NB4 (cell line): ENCODE measurements at places on chromosomes 7 and 10.

DNA sequence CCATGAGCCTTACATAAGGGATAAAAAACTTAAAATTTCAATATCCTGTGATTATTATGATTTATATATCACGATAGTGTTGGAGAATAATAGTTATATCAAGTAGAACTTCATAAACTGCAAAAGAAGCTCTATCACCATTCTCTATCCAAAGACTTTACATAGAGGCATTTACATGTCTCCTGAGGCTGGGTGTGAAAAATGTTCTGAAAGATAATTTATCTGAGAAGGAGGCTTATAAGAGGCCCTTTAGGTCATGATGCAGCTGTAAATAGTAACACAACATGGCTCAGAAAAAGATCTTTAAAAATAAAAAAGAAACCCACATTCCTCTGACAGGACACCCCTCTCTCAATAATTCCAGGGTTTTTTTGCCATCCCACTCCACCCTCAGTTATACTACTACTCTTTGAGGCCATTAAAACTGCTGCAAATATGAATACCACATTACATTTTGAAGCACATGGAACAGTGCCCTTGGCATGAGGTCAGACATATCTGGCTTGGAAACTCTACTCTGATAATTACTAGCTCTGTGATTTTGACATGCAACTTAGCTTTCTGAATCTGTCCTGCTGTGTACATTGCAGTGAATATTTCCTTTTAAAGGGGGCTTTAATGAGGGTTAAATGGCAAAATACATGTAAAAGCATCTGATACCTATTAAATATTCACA, 55.5 kb downstream of the SLC16A12 start:
- no peak for DNase-seq

DNA sequence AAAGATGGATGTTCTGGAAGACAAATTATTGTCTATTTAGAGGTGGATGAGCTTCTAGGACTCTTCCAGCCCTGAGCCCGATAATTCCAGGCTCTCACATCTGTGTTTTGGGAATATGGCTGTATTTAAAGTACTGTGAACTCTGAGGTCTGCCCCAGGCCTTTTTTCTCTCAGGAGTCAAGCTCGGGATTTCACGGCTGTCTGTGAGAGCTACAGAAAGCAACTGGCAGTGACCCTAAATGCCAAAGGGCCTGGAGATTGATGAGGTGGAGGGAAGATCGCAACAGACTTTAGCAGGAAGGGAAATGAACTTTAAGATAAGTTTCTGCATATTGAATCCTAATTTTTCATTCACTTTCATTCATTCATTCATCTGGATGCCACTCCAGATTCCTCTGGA, 51.0 kb upstream of the COL13A1 start:
- no peak for DNase-seq

- DNase-seq, result no peak
Observed at GRCh38 chr7:19701471-19701870, 7.4 kb downstream of the POLR1F start.

DNA sequence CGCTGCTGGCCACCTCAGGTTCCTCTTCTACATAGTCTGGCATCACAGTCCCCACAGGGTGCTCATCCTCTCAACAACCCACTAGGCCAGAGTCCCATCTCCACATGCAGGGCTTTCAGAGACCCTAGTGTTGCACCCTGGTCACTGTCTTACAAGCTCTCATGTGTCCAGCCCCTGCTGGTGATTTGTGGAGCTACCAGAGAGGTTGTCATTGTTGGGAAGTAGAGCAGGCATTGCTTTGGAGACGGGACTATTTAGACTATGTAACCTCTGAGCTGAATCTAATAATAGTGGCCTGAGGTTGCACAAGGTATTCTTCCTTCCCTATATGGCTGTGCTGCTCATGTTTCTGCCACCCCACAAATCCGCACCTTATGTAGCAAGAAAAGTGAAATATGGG, 135.3 kb upstream of the VWC2 start:
- peak; percentile 28 for DNase-seq

- DNase-seq, result no peak
Observed at GRCh38 chr7:7323352-7323751, 141.0 kb downstream of the C1GALT1 start.

GRCh38 chr7:150955519-150956394, 22.4 kb downstream of the KCNH2 start:
- peak; percentile 88 for DNase-seq

DNA sequence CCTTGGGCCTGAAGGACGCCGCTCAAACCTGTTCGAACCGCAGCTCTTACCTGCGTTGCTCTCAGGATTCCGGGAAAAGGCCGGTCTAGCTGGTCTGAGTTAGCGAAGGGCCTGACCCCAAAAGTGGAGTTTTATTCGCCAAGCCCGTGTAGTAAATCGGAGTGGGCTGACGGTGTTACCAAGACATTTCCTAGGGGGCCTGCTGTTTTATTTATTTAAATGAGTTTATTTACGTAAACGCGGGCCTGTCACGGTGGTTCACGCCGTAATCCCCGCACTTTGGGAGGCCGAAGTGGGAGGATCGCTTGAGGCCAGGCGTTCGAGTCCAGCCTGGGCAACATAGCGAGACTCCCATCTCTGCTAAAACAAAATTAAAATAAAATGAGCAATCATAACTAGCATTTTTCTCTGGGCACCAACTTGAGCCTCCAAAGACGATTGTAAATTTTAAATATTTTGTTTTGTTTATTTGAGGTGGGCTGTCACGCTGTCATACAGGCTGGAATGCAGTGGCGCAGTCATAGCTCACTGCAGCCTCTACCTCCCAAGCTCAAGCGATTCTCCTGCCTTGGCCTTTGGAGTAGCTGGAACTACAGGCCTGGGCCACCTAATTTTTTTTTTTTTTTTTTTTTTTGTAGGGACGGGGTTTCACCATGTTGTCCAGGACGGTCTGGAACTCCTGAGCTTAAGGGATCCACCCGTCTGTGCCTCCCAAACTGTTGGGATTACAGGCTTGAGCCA, 903 bp downstream of the ZNF655 start:
- DNase-seq, result no peak

GRCh38 chr7:154744256-154744860, 258.6 kb downstream of the PAXIP1 start:
- peak; percentile 50 for DNase-seq

DNA sequence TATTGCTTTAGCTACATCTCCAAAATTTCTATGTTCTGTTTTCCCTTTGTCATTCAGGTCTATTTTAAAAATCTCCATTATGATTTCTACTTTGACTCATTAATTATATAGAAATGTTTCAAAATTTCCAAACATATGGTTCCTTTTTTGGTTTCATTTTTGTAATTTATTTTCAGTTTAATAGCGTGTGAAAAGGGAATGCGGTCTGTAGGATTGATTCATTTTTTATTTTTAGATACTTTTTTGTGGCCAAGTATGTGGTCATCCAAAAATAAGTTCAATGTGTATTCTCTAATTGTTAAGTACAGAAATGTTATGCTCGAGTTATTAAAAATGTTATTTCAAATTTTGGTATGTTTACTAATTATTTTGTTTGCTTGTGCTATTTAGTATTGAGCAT, 72.5 kb upstream of the ANKRD1 start:
- no peak for DNase-seq

DNA sequence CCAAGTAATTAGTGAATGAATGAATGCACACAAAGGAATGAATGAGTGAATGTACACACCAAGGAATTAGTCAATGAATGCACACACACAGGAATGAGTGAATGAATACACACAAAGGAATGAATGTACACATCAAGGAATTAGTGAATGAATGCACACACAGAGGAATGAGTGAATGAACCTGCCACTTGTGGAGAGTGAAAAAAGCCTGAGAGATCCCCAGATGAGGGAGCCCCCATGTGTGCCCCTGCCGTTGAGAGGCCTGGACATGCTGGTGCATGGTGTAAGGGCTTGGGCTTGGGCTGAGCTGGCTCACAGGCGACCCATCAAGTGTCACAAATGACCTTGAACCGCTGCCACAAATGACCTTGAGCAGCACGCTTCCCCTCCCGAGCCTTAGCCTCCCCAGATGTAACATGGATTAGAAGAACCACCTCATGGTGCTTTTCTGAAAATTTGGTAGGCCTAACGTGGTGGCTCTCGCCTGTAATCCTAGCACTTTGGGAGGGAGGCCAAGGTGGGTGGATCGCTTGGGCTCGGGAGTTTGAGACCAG, 46.2 kb downstream of the GTF2IRD1 start:
- DNase-seq, result peak; percentile 28

DNA sequence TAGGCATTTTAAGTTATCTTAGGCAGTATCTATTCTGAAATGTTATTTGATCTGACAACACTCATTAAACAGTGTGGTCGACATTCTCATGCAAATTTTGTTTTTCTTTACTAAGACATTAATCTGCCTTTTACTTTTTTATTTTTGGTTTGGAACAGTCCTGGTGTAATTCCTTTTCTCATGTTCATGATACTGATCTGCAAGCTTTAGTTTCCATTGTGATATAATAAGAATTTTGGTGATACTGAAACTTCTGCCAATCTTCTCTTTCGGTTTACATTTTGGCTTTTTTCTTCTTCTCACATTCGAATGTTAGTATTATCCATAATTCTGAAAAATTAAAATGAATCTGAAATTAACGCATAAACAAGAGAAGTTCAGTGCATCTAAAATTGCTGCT, 281.9 kb upstream of the MTPN start:
- DNase-seq, result no peak

GRCh38 chr10:122164023-122164601, 107.0 kb upstream of the BTBD16 start:
- no peak for DNase-seq

GRCh38 chr7:135291809-135292253, 58.2 kb downstream of the STRA8 start:
- no peak for DNase-seq

DNA sequence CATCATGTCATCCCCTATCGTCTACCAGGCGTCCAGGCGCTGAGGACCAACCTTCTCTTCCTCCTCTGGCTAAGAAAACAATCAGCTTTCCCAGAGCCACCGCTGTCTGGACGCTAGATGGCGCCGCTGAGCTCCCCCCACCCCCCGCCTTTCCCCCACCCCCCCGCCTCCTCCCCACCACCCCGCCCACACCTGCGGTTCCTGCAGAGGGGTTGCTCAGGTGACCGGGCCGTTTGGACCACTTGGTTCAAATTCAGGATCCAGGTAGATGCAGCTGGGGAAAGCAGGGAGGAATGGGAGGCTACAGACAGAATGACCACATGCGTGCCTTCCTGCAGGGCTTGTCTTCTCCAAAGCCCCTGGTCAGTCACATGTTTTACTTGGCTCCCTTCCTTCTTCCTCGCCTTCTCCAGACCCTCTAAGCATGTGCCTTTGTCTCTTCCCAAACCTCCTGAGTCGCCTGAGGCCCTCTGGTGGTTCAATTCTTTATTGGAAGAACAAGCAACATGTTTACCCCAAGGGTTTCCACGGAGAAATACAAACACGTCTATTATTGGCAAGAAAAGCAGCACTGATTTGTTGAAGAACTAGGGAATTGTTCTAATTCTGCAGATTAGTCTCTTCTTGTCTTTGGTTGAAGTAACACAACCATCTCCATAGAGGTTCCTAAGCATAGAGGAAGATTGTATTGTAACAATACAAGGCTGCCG, 24.7 kb downstream of the AOC1 start:
- peak; percentile 86 for DNase-seq

- DNase-seq, result peak; percentile 47
Observed at GRCh38 chr7:20214921-20215669, 2.1 kb downstream of the MACC1 start.

DNA sequence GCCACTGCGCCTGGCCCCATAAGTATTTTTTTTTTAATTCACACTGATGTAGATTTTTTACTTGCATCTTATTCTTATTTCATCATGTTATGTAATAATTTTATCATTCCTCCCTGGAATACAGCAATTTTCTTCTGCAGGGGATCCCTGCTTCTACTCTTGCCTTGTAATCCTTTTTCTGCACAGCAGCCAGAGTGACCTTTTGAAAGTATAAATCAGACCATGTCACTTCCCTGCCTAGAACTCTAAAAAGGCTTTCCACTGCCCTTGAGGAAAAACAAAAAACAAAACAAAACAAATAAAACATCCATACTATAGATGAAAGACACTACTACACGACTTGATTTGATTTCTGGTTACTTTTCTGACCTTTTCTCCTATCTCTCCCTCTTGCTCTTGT, 1334.7 kb downstream of the REEP3 start:
- DNase-seq, result no peak

DNA sequence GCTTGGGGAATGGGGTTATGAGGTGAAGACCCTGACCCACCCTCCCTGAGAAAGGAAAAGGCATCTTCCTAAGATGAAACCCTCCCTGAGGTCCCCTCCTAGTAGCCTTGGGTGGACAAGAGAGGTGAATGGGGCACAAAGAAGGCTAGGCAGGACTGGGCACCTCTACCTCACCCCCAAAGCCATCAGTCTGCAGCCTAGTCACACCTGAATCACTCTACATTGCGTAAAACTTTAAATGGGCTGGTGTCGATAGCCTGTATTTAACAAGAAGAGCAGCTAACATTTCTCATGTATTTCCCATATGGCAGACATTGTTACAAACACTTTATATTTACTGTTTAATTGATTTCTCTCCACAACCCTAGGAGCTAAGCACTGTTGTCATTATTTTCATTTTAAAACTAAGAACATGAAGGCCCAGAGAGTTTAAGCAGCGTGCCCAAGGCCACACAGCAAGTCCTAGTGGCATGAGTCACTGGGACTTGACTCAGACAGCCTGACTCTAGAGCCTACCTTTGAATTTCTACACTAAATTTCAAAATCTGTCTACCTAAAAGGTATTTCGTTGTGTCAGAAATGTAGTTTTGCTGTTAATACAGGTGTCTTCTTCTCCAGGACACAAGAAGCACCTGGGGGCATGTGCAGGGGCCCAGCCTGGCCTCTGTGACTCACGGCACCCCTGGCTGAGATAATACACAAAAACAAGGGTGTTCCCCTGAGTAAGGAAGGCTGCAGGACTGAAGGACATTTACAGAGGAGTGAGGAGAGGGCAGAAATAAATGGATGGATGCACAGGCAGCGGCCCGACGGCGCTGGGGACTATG, 3.4 kb downstream of the AOC1 start:
- no peak for DNase-seq

DNA sequence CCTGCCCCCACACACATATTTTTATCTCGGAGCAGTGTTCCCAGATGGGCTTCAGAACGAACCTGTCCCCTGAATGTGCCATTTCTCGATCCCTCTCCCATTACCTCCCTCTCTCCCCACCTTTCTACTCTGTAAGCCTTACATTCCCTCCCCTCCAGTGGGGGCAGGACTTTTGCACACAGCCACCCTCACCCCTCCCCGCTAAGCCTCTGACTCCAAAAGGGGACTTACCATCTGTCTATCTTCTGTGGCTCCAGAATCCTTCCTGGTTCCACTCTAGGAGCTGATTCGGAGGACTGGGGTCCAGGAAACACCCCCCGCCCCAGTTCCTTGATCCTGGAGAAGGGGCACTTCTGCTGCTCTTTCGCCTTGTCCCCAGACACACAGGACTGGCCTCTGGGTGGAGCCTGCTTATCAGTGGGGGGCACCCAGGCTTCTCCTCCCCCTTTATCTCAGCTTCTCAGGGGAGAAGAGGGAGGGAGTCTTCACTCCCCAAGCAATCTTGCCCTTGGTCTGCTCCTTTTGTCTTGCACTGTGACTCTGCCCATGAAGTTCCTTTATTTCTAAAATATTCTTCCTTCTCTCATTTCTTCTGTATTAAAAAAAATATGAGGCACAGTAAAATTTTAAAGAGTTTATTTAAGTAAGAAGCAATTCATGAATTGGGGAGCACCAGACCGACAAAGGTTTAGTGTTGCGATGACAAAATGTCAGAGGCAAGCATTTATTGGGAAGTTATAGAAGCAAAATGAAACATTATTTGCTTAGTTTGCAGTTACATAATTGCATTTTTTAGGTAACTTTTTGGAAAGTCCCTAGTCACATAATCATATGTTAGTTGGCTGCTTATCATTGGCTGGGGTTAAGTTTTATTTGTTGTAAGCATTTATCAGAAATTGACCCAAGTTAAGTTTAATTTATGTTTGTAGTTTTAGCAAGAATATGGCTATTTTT, at the start of gene KEL:
KEL (minus strand) TSS at position 391 of the 954 bp plus-strand sequence; CDS start at position 234, 157 bp downstream.
- no peak for DNase-seq
